Nucleus accumbens (tissue), 56 donors: ENCODE measurements at places on chromosomes 6 and 20.

GRCh38 chr6:7183707-7184106 is 75.9 kb downstream of the RREB1 start:
- no peak for DNase-seq

- DNase-seq, result no peak
These were observed 72.2 kb upstream of the SPTLC3 start for GRCh38 chr20:12936524-12936923.

DNA sequence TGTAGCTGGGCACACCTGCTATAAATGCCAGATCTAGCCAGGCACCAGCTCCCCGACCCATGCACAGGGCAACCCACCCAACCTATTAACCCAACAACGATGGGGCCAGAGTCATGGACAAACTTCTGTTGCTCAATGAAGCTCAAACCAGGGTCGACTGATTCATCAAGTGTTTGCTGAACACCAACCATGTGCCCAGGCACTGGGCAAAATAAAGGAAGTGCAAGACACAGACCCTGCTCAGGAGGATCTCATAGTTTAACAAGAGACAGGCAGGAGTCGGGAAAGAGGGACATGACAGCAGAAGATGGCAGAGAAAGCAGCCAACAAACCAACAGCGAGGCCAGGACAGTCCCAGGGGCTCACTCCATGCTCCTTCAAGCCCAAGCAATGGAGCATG is 18.8 kb downstream of the KCNK5 start:
- DNase-seq, result no peak

DNA sequence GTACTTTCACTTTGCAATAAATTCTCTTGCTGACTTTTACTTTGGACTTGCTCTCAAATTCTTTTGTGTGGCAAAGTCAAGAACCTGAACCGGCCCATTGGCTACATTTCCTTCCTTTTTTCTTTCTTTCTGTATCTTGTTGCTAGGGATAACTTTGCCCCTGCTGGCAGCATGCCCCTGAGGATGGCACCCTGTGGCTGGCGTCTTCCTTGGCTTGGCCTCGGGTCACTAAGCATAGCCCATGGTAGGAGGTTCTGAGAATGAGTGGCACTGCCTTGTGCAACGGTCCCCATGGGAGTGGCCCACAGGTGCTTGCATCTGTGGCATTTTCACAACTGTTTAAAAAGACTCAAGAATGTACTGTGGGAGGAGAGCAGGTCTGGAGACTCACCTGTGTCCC is 14.0 kb upstream of the HLA-F start:
- no peak for DNase-seq

DNA sequence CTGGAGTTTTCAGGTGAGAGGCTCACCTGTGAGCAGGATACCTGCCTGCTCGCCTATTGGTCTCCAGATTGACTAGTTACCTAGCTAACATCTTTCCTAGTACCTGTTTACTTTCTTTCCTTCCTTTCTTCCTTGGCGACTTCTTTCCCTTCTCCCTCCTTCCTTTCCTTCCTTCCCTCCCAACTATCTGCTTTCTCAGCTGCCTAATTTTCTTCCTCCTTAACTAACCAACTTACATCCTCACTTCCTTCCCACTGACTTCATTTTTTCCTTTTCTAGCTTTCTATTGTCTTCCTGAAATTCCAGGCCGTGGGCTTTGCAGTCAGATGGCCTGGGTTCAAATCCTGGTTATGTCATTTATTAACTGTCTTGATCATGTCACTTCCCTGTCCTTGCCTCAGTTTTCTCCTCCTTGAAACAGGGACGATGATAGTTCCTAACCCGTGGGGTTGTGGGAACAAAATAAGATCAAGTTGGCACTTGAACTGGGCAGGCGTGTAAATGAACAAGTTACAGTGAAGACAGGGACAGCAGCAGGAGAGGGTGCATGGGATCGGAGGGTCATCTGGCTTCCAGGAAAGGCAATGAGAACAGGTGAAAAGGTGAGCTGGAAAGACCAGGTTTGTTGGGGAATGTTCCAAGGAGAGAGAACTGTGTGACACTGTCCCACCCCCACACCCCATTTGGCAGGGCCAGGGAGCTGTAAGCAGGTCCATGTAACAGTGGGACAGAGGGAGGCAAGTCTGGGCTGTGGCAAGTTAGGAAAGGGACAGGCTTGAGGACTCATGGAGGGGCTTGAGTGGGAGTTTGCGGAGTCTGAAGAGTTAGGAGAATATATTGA is 540 bp downstream of the SGK2 start:
- DNase-seq, result no peak

DNA sequence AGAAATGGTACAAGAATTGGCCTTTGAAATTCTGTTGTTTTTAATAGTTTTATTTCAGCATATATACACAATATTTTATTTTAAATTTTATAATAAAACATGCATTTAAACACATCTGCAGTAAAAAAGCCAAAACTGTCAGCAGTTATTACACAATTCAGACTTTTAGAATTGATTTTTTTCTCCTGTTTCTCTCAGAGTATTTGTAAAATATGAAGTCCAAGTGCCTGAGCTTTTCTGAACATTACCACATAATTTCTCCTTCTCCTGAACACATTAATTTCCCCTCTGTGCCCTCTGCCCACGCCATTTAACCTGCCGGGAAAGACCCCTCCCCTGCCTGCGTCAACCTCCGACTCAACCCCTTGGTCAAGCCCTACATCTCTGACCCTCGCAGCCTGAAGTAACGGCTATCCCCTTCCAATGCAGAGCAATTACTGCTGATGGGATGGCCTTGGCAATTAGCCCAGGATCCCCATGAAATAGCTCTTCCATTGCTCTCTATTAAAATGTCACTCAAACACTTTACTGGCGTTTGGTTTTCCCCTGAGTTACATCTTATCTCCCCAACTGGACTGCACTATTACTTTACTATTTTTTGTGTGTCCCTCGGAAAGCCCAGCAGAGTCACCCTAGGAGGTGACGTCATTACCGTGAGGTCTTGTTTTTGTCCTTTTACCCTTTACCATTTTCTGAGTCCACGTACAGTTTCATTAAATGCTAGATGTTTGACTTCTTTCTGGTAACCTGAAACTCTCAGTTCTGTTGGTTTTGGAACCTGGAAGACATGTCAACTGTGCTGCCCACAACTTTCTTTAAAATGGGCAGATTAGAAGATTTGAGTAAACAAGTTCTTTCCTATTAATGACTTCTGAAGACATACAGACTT is 146.7 kb upstream of the TAB2 start:
- no peak for DNase-seq

DNA sequence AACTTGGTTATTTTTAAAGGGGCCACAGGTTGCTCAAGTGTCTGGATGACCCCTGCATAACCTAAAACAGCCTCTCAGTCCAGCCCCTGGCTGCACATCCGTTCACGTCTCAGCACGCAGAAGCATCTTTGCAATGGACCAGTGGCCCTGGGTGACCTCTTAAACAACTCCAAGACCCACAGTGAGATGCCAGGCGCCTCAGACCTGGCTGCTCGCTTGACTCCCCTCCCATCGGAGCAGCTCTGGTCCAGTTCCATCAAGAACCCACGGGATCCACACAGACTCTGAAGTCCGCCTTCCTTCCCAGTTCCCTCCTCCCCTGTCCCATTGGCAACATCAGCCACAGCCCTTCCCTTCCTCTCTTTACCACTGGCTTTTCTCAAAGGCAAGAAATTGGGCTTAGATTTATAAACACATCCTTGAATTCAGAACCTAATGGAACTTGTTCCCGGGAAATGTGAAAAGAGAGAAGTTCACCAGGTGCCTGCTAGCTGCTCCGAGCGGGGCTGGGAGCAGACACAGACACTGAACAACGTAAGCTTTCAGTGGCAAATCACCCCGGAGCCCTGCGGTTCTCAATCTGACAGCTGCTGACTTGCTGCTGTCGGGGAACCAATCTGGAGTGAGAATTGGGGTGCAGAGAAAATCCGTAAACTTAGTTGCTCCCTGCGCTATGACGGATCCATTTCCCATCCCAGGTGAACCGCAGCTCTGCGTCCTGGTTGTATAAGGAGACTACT is 39.6 kb upstream of the MPC1 start:
- peak; percentile 49 for DNase-seq

- peak; percentile 29 for DNase-seq
These were observed 1.7 kb upstream of the SLC22A2 start for GRCh38 chr6:160260367-160260766.

- no peak for DNase-seq
These were observed 186.4 kb downstream of the SASH1 start for GRCh38 chr6:148529010-148529409.

- DNase-seq, result no peak
These were observed 587.8 kb upstream of the JAG1 start for GRCh38 chr20:11261533-11262000.

- no peak for DNase-seq
These were observed 38.4 kb downstream of the KIF25 start for GRCh38 chr6:168035661-168036545.

- no peak for DNase-seq
These were observed 336.5 kb upstream of the ARID1B start for GRCh38 chr6:156440688-156441087.

GRCh38 chr20:20849161-20849560 is 136.7 kb upstream of the RALGAPA2 start:
- peak; percentile 68 for DNase-seq

DNA sequence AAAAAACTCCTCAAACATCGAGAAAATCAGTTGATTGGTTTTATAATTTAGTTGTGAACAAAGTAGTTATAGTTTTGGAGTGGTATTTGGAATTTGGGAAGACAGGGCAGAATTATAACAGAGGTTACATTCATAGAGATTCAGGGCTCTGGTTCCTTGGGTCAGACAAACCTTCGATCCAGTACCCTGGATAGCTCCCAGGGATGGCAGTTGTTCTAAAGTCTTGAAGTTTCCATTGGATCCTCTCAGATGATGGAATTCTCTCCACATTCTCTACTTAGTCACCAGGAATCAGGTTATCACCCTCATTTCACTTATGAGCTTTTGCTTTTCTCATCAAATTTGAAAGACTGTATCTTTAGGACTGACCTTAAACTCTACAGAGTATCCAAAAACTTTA is 285.1 kb downstream of the CENPW start:
- DNase-seq, result no peak

- no peak for DNase-seq
These were observed 8.2 kb upstream of the ADAM33 start for GRCh38 chr20:3689978-3690377.

DNA sequence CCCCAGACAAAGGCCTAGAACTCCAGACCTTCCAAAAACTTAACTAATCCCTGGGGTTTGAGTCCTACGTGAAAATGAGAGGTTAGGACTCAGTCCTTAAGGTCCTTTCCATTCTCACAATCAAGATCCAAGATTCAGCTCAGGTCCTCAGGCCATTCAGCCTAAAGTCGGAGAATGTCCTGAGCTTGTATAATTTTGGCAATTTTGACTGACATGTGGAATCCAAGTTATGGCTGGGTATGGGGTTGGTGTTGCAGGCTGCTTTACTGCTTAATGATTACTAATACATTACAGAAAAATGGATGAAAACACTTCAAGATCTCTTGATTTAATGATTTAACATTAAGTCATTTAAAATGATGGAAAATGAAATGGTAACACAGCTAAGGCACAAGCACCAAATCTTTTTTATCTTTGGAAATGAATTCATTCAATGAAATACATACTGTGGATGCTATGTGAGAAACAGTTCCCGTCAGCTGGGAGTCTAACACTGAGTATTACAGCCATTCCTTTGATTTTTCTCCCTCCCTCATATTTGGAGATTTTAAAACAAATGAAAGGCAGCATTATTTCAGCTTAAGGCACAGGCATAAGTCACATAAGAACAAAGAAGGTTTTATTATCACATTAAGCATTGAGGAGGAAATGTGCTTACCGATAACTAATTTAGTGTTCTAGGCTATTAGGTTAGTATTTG is 1.3 kb downstream of the ARHGAP18 start:
- no peak for DNase-seq

- no peak for DNase-seq
These were observed 51.6 kb upstream of the FAM184A start for GRCh38 chr6:119129968-119130484.

GRCh38 chr6:36751091-36751490 is 53.5 kb downstream of the RAB44 start:
- no peak for DNase-seq

GRCh38 chr6:90290811-90291420 is 5.7 kb downstream of the BACH2 start:
- DNase-seq, result no peak

DNA sequence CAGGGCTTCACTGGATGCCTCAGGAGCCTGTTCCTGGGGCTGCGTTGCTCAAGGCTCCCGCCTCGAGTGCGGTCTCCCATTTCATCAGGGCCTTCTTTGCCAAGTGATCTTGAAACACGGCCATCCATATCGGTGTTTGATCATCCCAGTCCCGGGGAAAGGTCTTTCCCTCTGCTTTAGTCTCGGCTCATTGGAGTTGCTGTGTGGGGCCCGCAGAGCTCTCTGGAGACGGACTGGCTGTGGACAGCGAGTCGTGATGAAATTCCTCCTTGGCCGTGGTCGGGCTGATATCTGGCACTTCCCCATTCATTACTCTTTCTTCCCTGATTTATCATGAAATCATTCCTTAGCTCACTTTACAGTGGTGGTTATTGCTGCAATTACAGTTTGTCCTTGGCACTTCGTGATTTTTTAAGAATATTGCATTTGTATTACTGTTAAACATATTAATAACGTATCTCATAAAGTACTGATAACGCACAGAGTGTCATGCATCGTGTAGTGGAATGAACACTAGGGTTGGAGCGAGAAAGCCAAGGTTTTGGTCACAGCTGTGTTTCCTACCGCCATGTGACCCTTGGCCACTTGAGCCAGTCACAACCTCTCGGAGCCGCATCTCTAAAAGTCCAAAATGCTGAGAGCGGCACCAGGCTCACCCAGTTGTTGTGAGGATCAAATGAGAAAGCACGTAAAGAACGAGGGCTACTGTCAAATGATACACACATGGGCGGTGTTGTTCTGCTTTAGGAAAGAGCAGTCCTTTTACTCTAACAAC is 71.8 kb downstream of the MTHFD1L start:
- DNase-seq, result no peak

DNA sequence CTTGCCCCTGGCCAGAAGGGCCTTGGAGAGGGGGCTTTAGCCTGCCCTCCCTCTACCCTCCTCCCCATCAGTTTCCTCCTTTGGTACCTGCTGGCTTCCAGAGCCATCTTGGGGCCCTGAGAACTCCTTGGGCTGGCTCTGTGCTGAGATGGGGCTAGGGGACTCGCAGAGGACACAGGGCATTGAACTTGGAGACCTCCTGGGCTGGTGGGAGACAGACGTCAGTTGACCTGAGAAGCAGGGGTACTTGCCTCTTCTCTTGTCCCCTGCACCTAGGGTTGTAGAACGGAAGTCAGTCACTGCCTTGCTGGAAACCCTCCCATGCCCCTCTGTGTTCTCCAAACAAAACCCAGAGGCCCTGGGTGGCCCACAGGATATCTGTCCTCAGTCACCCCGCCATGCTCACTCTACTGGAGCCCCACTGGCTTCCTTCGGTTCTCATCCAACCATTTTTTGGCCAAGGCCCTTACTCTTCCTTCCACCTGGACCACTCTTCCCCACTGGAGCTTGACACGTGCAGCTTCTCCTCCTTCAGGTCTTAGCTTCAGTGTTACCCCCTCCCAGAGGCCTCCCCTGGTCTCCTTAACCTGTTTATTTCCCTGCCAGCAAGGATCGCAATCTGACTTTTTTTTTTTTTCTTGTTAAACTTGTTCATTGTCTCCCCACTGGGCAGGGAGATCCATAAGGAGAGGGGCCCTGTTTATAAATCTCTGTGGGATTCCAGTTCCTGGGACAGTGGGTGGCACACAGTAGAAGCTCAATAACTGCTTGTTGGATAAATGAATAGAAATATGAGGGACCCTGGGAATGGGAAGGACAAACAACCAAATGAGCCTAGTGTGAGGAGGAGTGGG is 971 bp downstream of the RBCK1 start:
- DNase-seq, result no peak
